Stimulated activated CD8-positive, alpha-beta memory T cell treated with anti-CD3 and anti-CD28 coated beads, Interleukin-12 subunit alpha, Interleukin-12 subunit beta, amount 100 ng/mL, for 1 hour (primary cell): ENCODE measurements at places on chromosomes 5 and 9.

- DNase-seq, result no peak
Observed at GRCh38 chr9:36164989-36165388, 4.2 kb upstream of the CCIN start.

- no peak for DNase-seq
Observed at GRCh38 chr9:1708219-1708618, 306.9 kb upstream of the SMARCA2 start.

DNA sequence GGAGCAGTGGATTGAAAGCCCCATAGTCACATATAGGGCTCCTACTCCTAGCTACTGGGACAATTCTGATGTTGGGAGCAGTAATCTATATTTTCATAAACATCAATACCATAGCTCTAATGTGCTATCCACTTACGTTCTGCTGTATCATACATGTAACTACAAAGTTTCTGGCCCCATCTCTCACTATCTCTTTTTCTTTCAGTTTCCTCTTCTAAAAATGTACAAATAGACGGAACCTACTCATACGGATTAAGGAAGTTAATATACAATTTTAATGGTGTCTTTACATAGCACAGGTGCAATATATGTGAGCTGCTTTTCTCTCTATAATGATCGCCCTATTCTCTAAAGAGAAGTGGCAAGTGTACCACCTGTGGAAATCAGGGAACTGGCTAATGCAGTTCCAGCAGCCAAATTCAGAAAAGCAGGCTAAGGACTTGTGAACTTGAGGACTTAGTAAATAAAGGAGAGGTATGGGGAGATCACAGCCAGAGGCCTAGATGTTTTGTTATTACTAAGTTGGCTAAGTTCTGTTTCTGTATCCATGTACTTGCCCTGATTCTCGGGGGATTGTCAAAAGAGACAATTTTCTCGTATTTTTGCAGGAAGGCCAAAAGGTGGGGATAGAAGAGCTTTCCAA is 1021.9 kb downstream of the CDH12 start:
- DNase-seq, result no peak

DNA sequence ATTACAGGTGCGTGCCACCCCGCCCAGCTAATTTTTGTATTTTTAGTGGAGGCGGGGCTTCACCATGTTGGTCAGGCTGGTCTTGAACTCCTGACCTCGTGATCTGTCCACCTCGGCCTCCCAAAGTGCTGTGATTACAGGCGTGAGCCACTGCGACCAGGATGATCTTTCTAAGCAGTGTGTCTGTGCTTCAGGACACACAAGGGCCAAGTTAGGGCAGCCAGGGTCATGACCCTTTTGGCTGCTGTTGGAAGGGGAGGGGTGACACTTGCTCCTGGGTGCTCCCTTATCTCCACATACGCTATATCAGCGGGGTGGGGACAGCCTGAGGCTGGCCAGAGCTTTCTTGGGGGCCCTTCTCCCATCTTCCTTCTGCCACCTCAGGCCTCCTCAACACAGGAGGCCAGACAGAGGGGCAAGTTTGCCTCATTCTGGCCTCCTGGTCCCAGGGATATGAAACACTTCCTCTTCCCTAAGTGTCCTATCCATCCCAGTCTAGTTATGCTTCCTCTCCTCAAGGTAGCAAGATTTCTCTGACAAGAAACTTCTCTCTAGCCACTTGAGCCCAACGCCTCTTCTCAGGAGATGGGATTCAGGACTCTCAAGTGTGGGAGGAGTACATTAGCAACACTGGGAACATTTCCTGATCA is 1.9 kb upstream of the ZNF79 start:
- no peak for DNase-seq

- no peak for DNase-seq
Observed at GRCh38 chr5:150670275-150670947, 9.4 kb downstream of the MYOZ3 start.

DNA sequence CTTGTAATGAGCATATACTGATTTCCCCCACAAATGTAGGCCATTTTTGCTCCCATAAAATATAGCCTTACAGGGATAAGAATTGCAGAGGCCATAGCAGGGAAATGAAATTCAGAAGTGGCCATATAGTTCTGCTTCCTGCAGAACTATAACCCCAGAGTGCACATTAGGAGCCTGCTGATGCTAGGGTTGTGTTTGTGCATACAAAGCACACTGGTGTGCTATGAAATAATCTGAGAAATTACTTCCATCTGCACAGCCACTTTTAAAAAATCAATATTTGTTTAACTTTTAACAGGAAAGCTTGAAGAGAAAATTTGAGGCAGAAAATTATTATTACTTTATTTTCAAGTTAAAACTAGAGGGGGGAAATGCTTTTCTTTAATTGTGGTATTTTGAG is 380.3 kb downstream of the MRPS30 start:
- DNase-seq, result no peak

DNA sequence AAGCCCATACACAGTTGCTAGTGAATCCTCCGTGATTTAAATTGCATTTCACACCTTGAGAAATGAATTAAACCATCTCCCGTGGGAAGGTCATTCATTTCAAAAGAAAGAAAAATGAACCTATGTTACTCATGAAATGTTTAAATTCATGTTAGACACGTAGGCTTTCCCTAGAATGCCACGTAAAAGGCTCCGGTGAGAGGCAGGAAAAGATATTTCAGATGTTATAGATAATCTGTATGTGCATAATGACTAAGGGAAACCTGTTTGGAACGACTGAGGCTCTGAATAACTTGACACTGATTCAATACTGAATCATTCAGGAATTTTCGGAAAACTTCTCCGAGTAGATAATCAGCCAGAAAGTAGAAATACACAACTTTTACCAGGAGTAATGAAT is 134.3 kb upstream of the ICE1 start:
- no peak for DNase-seq

DNA sequence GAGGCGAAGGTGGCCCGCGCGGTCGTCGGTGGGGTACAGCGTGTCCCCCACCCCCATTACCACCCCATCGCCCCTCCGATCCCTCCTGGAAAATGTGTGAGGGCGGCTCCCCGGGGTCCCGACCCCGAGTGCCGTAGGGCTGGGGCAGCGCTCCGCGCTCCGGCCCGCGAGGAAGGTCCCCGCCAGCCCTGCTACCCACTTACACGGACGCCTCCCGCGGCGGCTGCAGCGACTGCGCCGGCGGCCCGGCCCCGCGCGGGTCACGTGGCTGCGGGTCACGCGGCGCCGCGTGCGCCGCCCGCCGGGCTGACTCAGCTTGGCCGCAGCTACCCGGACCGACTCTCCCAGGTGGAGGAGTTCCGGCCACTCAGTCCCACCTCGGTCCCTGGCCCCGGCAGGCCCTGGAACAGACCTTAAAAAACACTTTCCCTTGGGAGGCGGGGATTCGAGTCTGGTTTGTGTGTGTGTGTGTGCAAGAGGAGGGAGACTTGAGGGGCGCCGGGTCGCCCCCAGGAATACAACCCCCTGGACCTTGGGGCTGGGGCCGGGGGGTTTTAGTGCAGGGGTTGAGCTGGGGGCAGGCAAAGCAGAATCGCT is at the start of gene GNPDA1:
Gene GNPDA1, minus strand, starts transcription at position 236 of the 597 bp plus-strand sequence. CDS start 992 bp downstream, outside the sequence.
- DNase-seq, result peak; percentile 47

DNA sequence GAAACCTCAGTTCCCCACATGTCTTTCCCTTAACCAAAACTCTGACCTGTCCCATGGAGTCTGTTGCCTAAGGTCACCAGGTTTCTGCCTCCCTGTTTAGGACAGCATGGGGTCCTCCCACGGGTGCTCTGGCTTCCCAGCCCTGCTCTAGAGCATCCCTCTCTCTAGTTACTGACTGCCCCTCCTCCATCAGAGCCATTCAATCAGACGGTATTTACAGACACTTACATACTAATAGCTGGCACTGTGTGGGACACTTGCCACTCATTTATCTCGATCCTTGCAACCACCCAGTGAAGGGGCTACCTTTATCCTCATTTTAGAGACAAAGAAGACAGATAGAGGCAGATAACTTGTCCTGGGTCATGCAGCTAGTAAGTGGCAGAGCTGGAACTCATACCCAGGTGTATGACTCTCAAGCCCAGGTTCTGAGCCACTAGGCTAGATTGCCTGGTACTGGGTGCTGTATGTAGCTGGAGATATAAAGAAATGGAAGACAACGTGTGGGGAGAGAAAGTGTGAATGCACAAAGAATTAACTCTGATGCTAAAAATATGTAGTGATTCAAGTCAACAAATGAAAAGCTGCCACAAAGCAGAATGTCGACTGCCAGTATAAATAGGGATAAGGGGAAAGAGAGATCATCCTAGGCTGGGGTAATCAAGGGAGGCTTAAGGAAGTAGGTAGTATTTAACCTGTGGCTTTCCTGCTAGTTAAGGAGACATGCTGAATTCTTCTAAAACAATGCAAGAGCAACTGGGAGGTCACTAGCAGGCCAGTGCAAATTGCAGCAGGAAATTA is 52.5 kb upstream of the PDE8B start:
- DNase-seq, result no peak

- no peak for DNase-seq
Observed at GRCh38 chr9:123343443-123344191, 12.4 kb upstream of the CRB2 start.

DNA sequence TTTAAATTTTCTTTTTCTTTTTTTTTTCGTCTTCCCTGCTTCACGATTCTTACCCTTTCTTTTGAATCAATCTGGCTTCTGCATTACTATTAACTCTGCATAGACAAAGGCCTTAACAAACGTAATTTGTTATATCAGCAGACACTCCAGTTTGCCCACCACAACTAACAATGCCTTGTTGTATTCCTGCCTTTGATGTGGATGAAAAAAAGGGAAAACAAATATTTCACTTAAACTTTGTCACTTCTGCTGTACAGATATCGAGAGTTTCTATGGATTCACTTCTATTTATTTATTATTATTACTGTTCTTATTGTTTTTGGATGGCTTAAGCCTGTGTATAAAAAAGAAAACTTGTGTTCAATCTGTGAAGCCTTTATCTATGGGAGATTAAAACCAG is 352.2 kb downstream of the NTRK2 start:
- DNase-seq, result no peak

DNA sequence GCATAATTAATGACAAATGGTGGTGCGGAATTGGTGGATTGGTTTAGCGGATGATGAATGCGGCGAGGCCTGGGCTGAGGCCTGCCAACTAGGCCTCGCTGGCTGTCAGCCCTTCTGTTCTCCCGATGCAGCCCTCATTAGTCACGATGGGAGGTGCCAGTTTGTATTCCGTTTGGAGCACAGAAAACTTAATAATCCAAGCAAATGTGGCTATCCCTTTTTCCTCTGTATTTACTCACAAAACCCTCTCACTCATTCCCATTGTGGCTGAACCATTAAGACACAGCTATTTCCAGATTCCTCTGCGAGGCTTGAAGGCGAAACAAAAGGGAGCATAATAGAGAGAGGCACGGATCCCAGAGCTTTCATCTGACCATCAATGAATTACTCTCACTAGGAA is 114.3 kb downstream of the MVB12B start:
- no peak for DNase-seq

DNA sequence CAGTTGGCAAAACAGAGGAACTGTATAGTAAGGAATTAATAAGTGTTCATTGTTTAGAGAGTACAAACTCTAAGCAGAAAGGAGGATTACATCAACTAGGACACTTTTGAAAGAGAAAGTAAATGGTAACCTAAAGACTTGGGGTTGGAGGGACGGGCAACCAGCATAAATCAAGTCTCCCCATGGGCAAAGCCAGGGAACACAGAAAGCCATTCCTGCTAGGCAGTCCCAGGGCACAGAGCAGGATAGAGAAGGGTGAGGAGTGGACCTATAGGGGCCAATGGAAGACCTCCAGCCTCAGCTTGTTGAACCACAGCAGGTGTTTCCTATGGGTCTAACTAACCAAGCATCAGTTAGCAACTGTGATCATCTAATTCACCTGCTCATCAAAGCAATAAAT is 9.2 kb upstream of the ERAP1 start:
- no peak for DNase-seq

GRCh38 chr5:160042671-160043070 is 33.7 kb downstream of the TTC1 start:
- no peak for DNase-seq

DNA sequence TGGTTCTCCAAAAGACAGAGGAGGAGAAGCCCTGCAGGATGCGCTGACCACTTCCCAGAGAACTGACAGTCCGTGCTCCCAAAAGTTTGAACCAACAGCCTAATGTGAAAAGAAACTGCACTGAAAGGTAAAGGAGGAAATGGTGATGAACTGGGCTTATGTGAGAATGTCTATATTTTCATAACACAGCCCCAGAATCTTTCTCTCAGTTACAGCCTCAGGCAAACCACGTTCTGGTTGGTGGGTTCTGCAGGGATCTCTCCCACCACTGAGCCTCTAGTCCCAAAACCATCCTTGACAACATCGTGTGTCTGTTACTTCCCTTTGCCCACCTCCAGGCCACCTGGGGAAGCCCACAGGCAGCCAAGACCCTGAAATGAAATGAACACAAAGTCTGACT is 23.9 kb downstream of the SPARC start:
- no peak for DNase-seq

GRCh38 chr9:108182950-108183381 is 672.8 kb downstream of the ACTL7B start:
- DNase-seq, result no peak

- no peak for DNase-seq
Observed at GRCh38 chr9:89380437-89381307, 62.4 kb downstream of the SECISBP2 start.

GRCh38 chr5:68431186-68431585 is 215.6 kb downstream of the PIK3R1 start:
- no peak for DNase-seq
